ENCODE measurements at places on chromosomes 5 and 9. TPM values are rescaled to one million over a fixed set of nuclear protein-coding genes. Genes with fewer than 3 reads are reported as not detected.

DNA sequence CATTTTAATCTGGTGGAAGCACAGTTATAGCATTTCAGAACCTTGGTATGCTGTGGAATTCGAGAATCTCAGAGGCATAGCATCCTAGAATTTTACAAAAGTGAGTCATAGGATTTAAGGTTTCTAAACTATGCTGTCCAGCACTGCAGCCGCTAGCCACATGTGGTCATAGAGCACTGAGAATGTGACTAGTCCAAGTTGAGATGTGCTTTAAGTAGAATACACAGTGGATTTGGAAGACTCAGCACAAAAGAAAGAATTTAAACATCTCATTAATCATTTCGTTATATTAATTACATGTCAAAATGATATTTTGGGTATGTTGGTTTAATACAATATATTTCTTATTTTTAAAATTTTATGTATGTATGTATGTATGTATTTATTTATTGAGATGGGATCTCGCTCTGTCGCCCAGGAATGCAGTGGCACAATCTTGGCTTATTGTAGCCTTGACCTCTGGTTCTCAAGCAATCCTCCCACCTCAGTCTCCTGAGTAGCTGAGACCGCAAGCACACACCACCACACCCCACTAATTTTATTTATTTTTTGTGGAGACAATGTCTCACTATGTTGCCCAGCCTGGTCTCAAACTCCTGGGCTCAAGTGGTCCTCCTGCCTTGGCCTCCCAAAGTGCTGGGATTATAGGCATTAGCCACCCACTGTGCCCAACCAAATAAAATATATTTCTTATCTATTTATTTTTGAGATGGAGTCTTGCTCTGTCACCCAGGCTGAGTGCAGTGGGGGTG lies 20.4 kb upstream of the RPS14 start:
- no peak for DNase-seq

- DNase-seq: no peak
Measured at GRCh38 chr9:104494808-104495207, 9.3 kb upstream of the OR13F1 start.

GRCh38 chr5:95727764-95728191 lies 3.4 kb upstream of the RHOBTB3 start:
- no peak for DNase-seq

GRCh38 chr5:96228408-96228807 lies 204.6 kb downstream of the PCSK1 start:
- no peak for DNase-seq

DNA sequence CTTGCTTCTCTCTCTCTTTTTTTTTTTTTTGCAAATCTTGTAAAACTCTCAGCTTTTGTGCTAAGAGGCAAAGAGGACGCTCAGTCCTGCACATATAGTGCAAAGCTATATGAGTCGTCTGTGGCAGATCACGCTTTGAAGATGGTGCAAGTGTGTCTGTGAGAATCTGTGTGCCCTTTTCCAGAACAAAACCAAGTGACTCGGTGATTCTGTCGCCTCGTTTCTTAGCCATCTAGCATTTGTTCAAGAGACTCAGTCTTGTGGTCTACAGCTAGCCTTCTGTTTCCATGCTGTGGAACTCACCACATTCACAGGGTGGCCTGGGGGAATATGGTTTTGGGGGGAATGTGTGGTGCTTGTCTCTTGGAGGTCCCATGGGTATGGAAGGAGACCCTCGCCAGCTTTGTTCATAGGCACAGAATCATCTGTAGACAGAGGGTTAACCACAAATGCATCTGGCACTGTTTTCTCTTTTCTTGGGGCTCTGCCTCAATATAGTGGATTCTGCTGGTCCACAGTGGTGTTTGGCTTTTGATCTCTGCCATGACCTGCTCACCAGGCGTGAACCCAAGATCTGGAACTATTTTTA lies 82.1 kb downstream of the C9orf152 start:
- DNase-seq: no peak

- no peak for DNase-seq
Measured at GRCh38 chr5:17748941-17749340, 114.7 kb downstream of the TAF11L14 start.

GRCh38 chr5:28766565-28767158 lies 1728.3 kb upstream of the CDH9 start:
- no peak for DNase-seq

DNA sequence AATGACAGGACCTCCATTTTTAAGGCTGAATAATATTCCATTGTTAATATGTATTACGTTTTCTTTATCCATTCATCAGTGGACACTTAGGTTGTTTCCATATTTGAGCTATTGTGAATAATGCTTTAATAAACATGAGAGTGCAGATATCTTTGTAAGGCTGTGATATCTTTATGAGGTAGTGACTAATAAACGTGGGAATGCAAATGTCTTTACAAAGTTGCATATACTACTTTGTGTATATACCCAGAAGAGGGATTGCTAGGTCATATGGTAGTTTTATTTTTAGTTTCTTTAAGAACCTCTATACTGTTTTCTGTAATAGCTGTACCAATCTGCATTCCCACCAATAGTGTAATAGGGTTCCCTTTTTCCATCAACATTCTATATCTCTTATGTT lies 148.7 kb downstream of the FOCAD start:
- no peak for DNase-seq

DNA sequence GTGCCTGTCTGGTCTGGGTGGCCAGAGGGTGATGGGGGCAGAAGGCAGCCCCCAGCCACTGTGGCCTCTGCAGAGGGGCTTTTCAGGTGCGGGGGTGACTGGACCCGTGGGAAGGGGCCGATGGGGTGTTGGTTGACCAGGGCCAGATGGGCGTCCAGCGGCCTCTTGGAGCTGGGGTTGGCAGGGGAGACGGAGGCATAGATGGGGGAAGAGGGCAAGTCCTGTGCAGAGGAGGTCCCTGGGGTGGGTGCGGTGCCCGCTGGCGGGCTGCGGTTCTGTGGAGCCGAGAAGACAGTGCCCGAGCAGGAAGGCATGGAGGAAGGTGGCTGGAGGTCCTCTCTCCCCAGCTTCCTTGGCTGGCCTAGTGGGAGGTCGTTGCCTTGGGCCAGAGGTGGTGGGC lies 18.7 kb upstream of the AKNA start:
- no peak for DNase-seq

GRCh38 chr5:134626369-134627014 lies 6.1 kb downstream of the SAR1B start:
- no peak for DNase-seq

DNA sequence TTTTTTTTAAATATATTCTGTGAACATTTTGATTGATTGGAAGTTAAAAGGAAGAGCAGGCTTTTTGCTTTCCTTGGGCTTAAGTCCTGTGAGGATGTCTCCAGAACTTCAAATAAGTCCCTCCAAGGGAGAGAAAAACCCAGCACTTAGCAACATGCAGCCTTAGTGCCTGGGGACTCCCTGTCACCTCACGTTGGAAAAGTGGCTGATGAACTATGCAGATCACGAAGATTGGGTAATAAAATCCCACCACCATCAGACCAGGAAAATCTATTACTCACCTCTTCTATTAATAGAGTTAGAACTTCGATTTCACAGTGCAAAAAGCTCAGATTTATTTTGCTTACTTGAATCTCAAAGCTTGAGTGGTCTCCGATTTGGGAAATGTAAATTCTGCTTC lies 507.0 kb downstream of the MAT2B start:
- DNase-seq: no peak

DNA sequence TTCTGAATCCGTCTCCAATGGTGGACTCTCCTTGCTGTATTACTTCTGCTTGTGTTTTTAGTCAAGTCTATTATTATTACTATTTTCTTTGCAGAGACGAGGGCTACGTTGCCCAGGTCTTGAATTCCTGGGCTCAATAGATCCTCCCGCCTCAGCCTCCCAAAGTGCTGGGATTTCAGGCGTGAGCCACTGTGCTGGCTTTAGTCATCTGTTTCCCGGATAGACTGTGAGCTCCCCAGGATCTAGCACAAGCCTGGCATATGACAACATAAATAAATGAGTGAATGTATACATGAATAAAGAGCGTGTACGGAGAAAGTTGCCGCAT lies 439 bp upstream of the DDX46 start:
- DNase-seq: no peak

- no peak for DNase-seq
Measured at GRCh38 chr5:56549096-56549886, 266.1 kb upstream of the MAP3K1 start.

DNA sequence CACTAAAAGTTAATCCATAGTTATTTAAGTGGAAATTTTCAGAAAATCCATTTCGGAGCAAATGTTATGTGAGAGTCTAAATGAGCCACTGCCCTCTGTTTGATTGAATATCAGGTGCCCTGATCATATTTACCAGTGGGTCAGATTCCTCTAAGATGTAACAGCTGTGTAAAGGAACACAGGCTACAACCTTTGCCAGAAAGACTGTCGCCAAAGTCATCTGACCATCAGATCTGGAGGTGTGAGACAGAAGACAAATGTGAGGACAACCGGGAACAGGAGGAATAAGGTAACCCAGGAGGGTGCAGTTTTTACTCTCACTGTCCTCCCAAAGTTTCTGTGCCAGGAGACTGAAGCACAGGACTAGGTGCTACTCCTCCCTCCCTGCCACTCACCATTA lies 90.8 kb downstream of the CAAP1 start:
- no peak for DNase-seq

- no peak for DNase-seq
Measured at GRCh38 chr5:77842243-77842642, 66.1 kb upstream of the TBCA start.

- no peak for DNase-seq
Measured at GRCh38 chr5:34923694-34924461, 5.5 kb upstream of the DNAJC21 start.

DNA sequence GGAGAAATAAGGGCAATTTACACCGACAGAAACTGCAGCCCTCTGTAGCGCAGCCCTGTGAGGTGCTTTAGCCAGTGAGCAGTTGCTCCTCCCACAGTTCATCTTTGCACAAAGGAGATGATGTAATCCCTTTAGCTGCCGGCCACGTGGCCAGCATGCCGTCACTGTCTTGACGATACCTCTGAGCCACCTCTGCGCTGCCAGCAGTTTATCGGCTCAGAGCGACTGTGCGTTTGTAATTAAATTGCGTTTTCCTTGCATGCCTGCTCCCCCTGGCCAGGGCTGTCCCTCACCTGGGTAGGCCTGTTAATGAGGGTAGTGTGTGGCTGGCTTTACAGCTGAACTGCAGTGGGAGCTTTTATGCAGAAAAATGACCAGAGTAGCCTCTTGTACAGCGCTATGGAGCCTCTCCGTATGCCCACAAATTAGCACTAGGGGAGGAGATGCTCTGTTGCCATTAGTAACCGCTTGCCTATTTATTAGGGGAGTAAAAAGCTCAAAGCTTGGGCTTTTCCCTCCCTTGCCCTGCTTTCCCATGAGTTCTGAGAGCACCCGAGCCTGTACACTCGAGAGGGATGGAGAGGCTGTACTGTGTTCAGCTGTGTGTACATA lies 107.0 kb downstream of the TRIO start:
- no peak for DNase-seq

- no peak for DNase-seq
Measured at GRCh38 chr5:113202746-113203716, 226.4 kb downstream of the DCP2 start.

DNA sequence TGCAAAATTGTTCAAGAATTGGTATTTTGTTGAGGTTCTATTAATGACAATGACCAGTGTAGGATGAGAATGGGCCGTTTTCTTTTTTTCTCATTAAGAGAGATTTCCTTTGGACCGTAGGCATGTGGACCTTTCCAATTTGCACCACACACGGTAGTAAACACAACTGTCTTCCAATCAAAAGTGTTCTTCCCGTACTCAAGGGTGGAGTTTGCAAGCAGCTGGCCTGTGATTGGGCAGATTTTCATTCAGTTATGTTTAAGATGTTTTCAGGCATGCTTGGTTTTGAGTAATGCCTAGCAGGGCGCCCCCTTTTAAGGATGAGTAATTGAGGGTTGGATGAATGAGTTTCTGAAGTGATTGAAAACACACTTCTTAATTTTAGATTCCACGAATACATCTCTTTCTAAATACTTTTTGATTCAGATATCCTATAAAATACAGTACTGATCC lies 2.5 kb downstream of the KDM3B start:
- DNase-seq: no peak

GRCh38 chr9:19925674-19926503 lies 137.1 kb upstream of the SLC24A2 start:
- peak; percentile 94 for DNase-seq

DNA sequence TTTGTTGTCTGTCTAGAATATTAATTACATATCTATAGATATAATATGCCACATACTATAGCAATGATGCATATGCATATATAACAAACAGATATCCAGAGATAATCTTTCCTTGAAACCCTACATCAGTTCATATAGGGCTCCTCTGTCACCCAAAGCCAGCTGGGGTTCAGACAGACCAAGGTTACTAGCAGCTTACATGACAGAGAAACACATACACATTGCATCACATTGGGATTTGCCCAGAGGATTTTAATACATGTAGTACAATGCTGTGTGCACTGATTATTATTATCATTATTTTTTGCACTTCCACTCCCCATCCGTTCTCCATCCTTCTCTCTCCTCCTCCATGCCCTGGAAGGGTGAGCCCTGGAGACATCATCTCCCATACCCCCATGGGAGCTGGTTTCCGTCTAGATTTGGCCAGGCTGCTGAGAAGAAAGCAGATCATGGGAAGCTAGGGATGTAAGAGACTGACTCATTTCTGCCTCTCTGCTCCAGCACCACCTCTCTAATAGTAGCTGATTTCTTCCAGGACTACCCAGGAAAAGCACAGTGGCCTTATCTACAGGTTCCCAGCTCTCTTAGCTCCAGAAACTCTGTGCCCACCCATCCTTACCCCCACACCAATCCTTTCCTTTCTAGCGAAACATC lies 23.3 kb downstream of the FST start:
- no peak for DNase-seq

GRCh38 chr5:123186771-123187170 lies 97.7 kb downstream of the PRDM6 start:
- no peak for DNase-seq

The LOX gene
- 15.2 TPM for total RNA-seq

The FOXI1 gene
- not detected for total RNA-seq

The RGS3 gene
- 121 TPM for total RNA-seq

The TAS2R1 gene
- total RNA-seq: not detected

The SLC45A2 gene
- total RNA-seq: not detected

The BNC2 gene
- total RNA-seq: 138 TPM

The NR5A1 gene
- not detected for total RNA-seq

The FAM240B gene
- total RNA-seq: not detected

The PROB1 gene
- 11.0 TPM for total RNA-seq

The C5orf52 gene
- total RNA-seq: not detected

The FRMPD1 gene
- total RNA-seq: 0.45 TPM

The IFNA2 gene
- total RNA-seq: not detected

The ZBTB34 gene
- 16.8 TPM for total RNA-seq

The PHF24 gene
- total RNA-seq: under 0.01 TPM

The PCSK1 gene
- total RNA-seq: not detected

The NOL8 gene
- total RNA-seq: 17.1 TPM

The TRMO gene
- 19.2 TPM for total RNA-seq

All from esophagus muscularis mucosa (tissue), 4 donors.